Stimulated activated CD8-positive, alpha-beta memory T cell treated with anti-CD3 and anti-CD28 coated beads, Interleukin-7, amount 100 ng/mL, for 4 hours (primary cell): ENCODE measurements at places on chromosomes 16 and 17.

- no peak for DNase-seq
Measured at GRCh38 chr17:20995873-20996723, 46.7 kb downstream of the USP22 start.

GRCh38 chr16:3690470-3690928, 26.8 kb downstream of the TRAP1 start:
- peak; percentile 75 for DNase-seq

DNA sequence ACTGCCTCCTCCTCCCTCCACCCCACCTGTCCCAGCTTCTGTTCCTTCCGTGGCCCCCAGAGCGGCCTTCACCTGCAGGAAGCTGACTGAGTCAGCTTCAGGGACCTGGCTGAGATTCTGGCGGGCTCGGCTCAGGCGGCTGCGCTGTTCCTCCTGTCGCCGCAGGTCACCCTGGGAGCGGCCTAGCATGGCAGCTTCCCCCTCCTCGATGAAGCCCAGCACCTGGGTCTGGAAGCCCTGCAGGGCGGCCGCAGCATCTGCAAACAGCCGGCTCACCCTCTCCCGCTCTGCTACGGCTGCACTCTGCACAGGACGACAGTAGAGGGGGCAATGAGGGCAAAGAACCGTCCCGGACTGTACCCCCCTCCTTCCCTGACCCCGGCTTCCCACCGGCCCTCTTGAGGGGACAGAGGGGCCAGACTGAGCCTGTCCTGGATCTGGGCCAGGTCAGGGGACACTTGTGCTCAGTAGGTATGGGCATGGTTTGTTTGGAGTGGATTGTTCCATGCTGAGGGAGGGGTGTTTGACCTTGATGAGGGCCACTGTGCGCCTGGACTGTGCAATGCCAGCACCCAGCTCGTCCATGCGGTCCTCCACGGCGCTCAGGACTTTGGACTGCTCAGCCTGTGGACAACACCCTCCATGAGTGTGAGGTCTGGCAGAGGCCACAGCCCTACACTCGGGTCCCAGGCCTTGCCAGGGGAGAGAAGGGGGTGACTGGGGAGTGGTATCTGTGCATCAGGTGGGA, 2.0 kb downstream of the TRIM47 start:
- peak; percentile 62 for DNase-seq

- no peak for DNase-seq
Measured at GRCh38 chr16:8957063-8957397, 6.7 kb downstream of the USP7 start.

GRCh38 chr16:11051879-11052808, 107.8 kb downstream of the CLEC16A start:
- peak; percentile 45 for DNase-seq

DNA sequence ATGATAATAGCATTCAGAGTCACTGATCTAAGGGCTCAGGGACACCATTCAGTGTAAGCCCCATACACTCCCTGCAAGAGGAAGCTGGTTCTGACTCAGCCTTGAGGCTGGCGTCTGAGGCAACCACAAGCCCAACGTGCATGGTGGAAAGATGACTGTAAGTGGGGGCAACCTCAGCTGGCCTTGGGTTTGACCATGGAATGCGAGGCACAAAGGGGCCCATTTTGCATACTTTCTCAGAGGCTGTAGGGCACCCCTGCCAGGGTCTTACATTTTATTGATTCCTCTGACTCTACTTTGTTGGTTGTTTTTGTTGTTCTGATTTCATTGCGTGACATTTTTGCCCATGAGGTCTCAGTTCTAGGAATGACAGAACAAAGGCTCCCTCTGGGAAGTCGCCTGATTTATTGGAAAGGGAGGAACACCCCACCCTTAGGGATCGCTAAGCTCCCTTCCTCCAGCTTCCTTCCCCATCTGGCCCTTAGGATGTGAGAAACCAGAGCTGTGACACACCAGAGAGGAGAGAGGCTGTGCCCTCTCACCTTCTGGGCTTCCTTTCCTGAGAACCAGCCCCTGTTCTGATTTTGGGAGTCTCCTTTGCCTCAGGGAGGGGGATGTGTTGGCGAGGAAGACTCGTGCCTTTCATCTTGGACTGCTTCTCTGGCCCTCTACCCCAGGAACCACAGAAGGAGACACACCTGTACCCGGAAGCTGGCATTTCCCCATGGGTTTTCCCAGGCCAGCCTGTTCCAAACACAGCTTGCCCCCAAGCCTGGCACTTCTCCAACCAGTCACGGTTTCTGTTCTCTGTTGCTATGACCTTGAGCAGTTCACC, 5.6 kb upstream of the CIITA start:
- DNase-seq = peak; percentile 36

- no peak for DNase-seq
Measured at GRCh38 chr17:57548421-57549410, 196.4 kb downstream of the CCDC182 start.

GRCh38 chr16:67336116-67336515, 9.5 kb downstream of the LRRC36 start:
- DNase-seq = no peak

DNA sequence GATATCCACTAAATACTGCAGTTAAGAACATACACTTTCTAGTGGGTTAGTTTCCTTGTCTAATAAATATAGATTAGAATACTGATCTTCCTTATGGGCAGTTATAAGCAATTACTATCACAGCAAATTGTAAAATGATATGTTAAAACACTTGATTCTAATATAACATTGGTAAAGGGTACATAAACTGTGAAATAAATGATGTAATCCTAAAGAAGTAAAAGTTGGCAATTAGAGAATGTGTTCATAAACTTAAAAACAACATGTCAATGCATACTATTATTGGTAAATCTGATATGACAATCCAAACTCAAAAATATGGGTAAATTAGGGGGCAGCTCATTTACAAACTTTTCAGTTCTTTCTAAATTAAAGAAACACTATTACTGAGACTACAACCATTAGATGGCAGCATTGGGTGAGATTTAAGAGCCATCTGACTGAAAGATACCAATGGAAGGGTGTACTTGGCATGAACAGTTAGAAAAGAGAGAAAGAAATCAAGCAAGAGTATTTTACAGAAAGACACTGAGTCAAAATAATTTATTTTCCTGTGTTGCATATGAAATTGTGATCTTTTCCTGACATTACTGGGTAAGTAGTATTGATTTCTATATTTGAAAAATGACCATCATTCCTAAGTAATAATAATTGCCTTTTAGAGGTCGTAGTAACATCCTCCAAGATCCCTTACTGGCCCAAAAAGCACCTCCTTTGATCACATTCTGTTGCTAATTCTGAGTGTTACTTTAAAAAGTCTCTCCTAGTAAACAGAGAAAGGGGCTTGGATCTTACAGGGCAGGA, 119.6 kb downstream of the SPAG9 start:
- DNase-seq = no peak

- no peak for DNase-seq
Measured at GRCh38 chr17:39973496-39973895, 7.1 kb upstream of the PSMD3 start.

- no peak for DNase-seq
Measured at GRCh38 chr16:12060751-12061150, 84.2 kb downstream of the SNX29 start.

DNA sequence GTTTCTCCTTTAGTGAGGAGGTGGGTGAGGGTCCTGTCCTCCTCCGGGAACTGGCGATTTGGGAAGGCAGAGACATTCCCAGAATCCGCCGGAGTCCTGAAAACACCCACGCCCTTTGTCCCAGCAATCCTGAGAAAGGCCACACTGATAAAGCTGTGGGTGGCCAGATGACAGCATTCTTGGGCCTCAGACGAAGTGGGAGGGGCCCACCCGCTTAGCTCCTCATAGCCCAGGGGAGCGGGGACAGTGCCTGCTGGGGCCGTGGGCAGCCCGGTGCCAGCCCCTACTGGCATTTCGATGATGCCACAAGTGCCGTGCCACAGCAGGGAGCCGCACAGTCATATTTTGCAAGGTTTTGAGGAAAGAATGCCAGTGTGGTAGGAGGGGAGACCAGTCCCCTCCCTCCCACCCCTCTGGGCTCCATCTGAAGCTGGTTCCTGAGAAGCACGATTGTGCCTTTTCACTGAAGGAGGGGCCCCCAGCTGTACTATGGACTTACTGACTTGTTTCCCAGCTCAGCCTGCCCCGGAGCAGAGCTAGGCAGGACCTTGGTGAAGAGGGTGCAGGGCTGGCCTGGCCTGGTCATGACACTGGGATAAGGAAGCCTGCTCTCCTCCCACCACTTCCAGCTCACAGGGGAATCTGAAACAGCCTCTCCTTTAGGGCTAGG, 20.9 kb upstream of the MPRIP start:
- no peak for DNase-seq

GRCh38 chr17:75087182-75087557, 584 bp upstream of the SLC16A5 start:
- DNase-seq = no peak

DNA sequence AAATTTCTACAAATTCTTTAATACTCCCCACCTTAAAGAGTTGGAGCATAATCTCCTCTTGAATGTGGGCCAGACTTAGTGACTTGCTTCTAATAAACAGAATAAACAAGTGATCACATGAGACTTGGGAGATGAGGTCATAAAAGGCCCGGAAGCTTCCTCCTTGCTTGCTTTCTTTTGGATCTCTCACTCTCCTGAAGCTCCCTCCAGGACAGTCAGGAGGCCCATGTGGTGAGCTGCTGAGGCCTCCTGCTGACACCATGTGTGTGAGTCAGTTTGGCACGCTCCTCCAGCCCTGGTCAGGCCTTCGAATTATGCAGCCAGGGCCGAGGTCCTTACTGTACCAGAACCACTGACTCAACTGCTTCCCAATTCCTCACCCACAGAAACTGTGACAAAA, 53.2 kb downstream of the NDEL1 start:
- DNase-seq = no peak

- DNase-seq = no peak
Measured at GRCh38 chr17:80198144-80198661, 21.9 kb downstream of the SGSH start.
